Stimulated activated CD4-positive, alpha-beta T cell treated with anti-CD3 and anti-CD28 coated beads, TNF-alpha, amount 100 ng/mL, for 48 hours (primary cell): ENCODE measurements at places on chromosomes 16 and 17.

GRCh38 chr16:74984529-74985296, at the start of gene WDR59:
Gene WDR59 (minus strand): TSS chr16:74985123. CDS start chr16:74985017, 106 bp downstream.
- peak; percentile 98 for DNase-seq

GRCh38 chr16:3038896-3039295, 2.2 kb upstream of the BICDL2 start:
- DNase-seq, result no peak

DNA sequence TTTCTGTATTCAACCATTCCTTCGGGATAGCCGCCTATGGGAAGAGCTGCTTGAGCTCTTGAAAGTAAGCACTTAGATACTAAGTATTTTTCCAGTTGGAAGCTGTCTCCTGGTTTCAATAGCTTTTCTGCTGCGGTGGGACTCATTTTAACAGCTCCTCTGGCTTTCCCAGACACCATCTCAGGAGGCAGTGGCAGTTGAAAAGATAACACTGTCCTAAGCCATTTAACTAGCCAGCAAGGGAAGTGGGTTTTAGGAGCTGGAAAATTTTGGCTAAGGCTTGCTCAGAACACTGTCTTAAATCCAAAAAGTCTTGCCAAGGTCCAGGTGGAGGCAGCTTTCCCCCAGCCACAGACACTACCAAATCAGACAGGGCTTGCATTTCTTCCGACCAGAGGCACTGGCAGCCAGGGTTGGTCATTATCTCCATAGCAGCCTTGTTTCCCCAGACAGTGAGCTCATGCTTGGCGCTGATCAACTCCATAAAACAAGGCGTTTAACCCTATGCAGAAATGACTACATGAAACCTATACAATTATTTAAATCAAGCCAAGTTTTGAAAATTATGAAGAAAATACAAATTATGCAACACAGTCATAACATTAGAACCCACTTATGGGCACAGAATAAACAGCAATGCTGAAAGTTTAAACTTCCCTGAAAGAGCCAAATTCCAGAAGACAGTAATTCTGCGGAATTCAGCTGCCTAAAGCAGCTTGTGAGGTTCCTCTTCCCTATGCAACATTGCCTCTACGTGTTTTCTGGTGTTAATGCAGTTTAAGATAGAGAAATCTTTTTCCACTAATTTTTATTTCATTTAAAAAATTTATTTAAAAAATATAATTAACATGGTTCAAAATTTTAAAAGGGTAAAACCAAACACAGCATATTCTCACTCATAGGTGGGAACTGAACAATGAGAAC, 25.0 kb downstream of the GABARAPL2 start:
- DNase-seq, result no peak

GRCh38 chr17:27585153-27585681, 45.8 kb upstream of the LGALS9 start:
- no peak for DNase-seq

- no peak for DNase-seq
Measured at GRCh38 chr17:59684967-59685366, 22.3 kb downstream of the PTRH2 start.
